ENCODE measurements at places on chromosomes 1 and 21.

DNA sequence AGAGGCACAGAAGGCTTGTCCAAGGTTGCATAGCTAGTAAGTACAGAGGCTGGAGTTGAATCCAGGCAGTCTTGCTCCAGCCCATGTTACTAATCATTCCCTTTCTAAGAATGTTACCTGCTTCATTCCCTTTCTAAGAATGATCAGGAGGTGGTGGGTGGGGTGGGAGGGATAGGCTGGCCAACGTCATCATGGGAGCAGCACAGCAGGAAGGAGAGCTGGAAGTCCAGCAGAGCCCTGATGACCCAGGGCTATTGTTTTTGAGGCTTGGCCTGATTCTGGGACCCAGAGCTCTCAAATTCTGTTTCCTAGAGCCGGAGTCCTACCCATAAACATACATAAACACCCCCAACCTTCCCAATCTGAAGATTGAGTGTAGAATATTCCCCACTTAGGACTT is 11.8 kb upstream of the CSF1 start:
- DNase-seq = no peak

- DNase-seq = no peak
Observed at GRCh38 chr1:14442669-14443068, 155.8 kb upstream of the KAZN start.

DNA sequence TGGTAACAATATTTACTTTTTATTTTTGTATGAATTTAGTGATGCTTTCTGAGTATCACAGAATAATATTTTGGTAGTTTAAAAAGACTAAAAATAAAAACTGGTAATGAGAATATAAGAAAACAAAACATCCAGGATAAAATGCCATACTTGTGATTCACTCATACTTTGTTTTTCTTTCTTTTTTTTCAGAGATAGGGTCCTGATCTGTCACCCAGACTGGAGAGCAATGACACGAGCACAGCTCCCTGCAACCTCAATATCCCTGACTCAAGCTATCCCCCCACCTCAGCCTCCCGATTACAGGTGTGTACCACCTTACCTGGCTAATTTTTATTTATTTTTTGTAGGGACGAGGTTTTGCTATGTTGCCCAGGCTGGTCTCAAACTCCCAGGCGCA is 64.2 kb upstream of the ADAM30 start:
- DNase-seq = no peak

DNA sequence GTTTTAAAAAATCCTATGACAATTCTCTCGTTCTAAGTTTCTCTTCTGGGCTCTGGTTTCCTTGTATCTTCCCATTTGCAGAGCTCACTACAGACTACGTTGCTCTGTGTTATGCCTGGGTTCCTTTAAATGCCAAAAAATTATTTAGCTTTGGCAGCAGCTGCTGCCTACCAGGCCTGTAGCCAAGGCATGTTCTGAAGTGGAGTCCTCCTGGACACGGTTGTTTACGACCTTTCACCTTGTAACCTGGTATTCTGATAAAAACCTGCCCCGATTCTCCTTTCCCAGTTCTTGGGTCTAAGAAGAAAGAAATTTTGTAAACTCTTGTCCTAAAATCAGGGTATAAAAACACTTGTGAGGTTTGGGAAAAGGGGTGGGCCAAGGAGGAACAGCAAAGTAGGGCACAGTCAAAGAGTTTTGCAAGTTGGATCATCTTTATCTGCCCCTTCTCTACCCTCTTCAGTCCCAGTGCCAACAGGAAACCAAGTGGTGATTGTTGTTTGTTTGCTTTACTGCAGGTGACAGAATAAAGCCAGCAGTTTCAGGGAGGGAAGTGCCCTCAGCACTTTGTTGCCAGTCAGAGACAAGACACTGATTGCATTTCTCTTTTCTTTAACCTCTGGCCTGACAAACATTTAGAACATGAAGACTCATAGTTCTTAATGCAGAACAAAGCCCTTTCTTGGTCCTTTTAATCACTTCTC is 3.1 kb upstream of the TXNIP start:
- DNase-seq = peak; percentile 63

DNA sequence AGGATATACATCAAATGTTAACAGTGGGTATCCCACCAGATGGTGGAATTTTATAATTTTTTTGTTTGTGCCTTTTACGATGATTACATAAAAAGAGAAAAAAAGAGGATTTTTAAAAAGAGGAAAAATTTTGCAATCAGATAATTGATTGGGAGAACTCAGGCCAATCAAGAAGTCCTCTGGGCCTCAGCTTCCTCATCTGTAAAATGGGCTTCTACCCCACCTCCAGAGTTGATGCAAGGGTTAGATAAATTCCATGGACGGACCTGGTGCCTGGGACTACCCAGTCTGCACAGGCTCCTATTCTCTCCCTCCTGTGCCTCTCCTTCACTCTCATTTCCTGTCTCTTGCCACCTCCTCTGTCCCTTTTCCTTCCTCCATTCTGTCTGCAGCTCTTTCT is 88.9 kb downstream of the TRABD2B start:
- DNase-seq = no peak
